Fibroblast of pulmonary artery (primary cell): ENCODE measurements at places on chromosomes 7 and 10.

DNA sequence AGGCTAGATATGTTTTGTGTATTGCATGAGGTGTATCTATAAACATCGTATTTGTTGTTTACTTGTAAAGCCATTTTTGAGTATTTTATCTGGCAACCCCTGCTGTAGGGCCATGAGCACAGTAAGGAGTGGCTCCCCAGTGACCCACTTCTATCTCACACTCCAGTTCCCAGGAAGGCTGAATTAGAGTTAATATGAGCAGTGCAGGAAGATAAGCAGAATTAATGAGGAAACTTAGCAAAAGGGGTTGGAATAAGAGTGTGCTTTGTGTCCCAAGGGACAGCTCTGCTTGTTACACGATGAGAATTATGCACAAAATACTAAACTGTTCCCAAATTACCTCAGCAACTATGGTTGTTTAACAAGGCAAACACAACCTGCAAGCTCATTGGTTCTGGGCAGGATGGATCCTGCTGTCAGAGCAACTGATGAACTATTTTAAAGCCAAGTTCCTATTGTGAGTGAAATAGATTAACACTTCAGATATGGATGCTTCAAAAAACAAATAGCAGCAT lies 1005.8 kb downstream of the NRG3 start:
- no peak for DNase-seq

DNA sequence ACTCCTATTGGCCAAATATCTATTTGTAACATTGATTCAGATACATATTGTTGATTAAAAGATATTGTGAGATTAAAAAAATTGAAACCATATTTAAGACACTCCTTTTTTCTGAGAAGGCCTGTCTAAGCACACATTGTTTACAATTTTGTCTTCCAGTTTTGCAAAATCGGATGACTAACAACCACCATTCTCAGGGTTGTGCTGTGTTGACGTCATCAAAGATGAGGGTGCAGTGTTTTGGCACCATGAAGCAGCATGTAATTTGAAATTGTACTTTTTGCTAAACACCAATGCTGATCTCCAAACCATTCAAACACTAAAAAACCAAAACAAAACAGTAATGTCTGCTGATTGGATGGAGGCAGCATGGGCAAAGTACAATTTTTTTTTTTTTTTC lies 7.4 kb downstream of the CREB5 start:
- DNase-seq = peak; percentile 90

- no peak for DNase-seq
Observed at GRCh38 chr10:27564398-27564797, 60.3 kb downstream of the RAB18 start.

DNA sequence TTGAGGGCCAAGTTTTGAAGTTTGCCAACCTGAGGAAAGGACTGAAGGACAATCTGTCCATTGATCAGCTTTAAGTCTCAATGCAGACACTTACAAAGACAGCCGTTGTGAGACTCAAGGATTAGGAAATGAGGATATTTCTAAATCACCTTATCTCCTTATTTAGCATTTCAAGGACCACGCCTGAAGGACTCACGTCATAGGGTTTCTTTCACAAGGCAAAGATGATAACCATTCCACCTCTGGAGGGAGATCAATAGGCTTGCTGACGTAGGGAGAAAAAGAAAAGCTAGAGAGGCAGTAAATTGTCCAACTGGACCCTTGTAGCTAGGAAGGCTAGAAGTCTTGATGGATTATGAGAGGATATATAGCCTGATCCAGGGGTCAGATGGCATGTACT lies 3.3 kb upstream of the ASB4 start:
- DNase-seq = no peak

- DNase-seq = no peak
Observed at GRCh38 chr7:2066251-2066919, 166.4 kb downstream of the MAD1L1 start.

GRCh38 chr10:93383562-93383981 lies 98.6 kb downstream of the MYOF start:
- DNase-seq = peak; percentile 77
